ENCODE measurements at places on chromosomes 4 and X. TPM values are rescaled to one million over a fixed set of nuclear protein-coding genes. Genes with fewer than 3 reads are reported as not detected.

Gene TEX13C
- total RNA-seq, result not detected

Gene CFI
- 38.1 TPM for total RNA-seq

Gene MAOB
- total RNA-seq, result 0.30 TPM

Gene CYBB
- total RNA-seq, result not detected

Gene FLNA
- 2,383 TPM for total RNA-seq

Gene PF4V1
- not detected for total RNA-seq

Gene SLC16A2
- total RNA-seq, result 56.5 TPM

Gene UGT2A1
- total RNA-seq, result not detected

Gene TMPRSS11D
- not detected for total RNA-seq

Gene GRIA2
- total RNA-seq, result not detected

Gene PDLIM3
- 7.4 TPM for total RNA-seq

Gene RNF175
- not detected for total RNA-seq
